Fibroblast of skin of right quadriceps (primary cell): ENCODE measurements at places on chromosomes 16 and 17.

DNA sequence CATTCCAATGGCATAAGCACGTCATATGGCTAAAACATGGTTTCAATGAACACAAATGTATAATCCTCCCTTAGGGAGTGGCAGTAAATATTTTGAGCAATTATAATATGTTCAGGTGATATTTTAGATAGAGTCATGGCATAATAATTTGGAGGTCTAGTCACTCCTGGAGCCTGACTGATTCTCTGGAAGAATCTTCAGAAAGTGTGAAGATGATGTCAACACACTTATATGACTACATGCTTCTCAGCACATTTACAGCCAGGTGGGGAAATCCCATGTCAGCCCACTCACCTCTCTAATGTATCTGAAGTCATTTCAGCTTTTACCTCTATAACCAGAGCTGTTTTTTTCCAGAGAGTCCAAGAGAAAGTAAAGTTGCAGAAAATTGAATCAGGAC, 474.8 kb downstream of the SHISA9 start:
- DNase-seq: no peak

GRCh38 chr16:27154705-27155521, 48.4 kb upstream of the KDM8 start:
- peak; percentile 29 for DNase-seq

- no peak for DNase-seq
Observed at GRCh38 chr17:41939693-41940090, 9.3 kb downstream of the ODAD4 start.

GRCh38 chr17:64771980-64772844, 110.1 kb upstream of the SMURF2 start:
- DNase-seq: no peak

GRCh38 chr17:15269780-15270089, 4.6 kb upstream of the PMP22 start:
- no peak for DNase-seq

- DNase-seq: no peak
Observed at GRCh38 chr16:87550495-87550961, 51.8 kb upstream of the JPH3 start.

- no peak for DNase-seq
Observed at GRCh38 chr17:66689221-66689620, 145.7 kb upstream of the CACNG5 start.

DNA sequence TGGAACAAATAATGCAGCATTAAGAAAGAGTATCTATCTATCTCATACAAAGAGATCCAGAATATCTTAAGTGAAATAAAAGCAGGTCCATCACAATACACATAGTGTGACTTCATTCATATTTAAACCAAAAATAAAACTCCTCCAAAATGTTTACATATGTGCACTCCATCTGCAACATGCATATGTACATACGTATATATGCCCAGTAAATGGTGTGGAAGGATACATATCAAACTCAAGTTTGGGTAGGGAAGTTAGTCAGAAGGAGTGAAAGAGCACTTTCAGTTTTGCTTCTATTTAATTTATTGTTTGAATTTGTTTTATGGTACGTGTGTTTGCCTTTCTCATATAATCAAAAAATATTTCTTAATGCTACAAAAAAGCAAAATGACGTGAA, 12.0 kb upstream of the ADAT1 start:
- DNase-seq: no peak

DNA sequence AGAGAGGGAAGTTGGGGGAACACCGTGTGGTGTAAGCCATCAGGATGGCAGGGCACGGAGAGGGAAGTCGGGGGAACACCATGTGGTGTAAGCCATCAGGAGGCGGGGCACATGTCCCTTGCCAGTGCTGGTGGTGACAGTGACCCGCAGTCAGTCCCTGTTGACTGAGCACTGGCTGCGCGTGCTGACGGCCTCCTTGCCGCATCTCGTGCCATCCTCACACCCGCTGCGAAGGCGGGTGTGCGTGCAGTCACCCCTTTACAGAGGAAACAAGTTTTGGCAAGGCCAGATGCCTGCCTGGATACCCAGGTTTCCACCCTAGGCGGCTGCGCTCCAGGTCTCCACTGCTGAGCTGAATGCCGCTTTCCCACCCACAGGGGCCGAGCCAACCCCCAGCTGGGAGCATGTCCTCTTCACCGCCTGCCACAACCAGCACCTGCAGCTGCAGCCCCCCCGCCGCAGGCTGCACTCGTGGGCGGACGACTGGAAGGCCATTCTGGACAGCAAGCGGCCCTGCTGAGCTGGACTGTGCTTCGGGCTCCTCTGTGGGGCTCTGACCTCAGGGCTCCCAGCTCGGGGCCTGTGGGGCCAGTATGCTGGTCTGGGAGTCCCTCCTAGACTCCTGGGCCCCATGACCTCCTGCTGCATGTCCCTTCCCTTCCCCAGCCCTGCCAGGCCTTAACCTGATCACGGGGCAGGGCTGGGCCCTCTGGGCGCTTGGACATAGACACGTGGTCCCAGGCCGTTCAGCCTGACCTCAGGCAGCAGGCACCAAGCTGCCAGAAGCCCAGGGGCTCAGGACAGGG, 43.5 kb downstream of the NT5M start:
- no peak for DNase-seq

- no peak for DNase-seq
Observed at GRCh38 chr16:70709457-70709856, 23.6 kb upstream of the MTSS2 start.

DNA sequence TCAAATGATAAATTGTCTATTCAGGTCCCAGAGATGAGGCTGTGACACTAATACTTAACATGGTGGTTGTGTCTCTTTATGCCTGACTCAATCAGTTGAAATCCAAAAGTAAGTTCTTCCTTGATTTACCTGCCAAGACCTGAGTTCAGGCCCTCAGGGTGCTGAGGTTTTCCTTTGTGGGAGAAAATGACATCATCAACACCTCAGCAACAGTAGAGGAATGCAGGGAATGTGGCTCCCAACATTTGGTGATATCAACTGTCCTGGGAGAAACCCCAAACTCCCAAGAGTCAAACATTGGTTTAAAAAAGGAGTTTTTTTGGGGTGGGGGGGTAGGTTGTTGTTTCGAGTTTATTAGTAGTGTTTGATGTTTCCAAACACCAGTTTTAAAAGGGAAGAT, 14.7 kb downstream of the RNF43 start:
- peak; percentile 55 for DNase-seq

GRCh38 chr17:73196500-73196899, 3.6 kb downstream of the COG1 start:
- peak; percentile 23 for DNase-seq

GRCh38 chr17:50687200-50688066, 20.3 kb downstream of the ANKRD40 start:
- no peak for DNase-seq

GRCh38 chr17:28427371-28427770, 21.4 kb upstream of the SLC46A1 start:
- DNase-seq: peak; percentile 28

GRCh38 chr17:11293480-11293879, 52.5 kb downstream of the SHISA6 start:
- DNase-seq: no peak

DNA sequence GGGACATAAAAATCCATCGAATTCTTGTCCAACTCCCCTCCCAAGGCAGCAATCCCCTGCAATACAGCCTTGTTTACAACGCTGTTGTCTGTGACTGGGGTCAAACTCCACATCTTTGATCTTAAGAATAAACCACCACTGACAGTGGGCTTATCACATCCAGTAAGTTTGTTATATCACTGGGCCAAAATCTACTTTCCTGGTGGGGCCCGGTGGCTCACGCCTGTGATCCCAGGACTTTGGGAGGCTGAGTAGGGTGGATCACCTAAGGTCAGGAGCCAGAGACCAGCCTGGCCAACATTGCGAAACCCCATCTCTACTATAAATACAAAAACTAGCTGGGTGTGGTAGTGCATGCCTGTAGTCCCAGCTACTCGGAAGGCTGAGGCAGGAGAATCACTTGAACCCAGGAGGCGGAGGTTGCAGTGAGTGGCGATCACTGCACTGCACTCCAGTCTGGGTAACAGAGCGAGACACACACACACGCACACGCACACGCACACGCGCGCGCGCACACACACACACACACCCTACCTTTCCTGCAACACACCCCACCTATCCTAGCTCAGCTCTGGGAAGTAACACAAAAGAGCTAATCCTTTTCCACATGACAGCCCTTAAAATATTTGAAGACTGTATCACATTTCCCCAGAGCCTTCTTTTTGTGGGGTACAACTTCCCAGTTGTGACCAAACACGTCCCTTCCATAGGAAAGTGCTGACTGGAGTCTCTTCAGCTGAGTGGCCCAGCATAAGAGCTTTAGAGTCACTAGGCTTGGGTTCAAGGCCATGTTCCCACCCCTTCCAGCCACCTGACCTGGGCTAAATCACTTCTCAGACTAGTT, 20.9 kb upstream of the ABCC1 start:
- no peak for DNase-seq

DNA sequence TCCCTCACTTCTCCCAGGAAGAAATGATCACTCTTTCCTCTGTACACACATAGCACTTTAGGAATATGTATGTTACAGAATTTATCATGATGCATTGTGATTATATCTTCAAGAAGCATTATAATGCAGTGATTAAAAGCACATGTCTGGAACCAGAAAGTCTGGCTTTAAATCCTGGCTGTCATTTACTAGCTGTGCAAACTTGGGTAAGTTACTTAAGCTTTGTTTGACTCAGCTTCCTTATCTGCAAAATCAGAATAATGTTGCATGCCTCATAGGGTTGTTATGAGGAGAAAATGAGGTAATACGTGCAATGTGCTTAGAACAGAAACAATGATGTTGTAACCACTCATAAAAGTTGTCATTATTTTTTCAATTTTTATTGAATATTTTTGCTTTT, 156.3 kb upstream of the ZKSCAN2 start:
- peak; percentile 7 for DNase-seq

DNA sequence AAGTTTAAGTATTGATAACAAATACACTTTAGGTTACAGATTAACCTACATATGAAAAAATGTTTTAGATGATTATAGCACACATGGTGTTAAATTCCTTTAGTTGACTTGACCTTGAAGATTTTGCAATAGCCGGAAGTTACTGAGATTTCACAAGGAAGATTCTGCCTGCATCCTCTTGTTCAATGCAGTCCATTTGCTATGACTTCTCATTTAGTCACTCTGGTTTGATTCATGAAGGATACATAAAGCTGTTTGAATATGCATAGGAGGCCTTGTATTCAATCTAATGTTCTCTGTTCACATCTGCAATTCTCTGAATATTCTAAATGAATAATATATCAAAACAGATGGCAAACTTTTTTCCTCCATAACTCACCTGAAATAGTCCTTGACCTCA, 870.2 kb upstream of the GOT2 start:
- peak; percentile 51 for DNase-seq

GRCh38 chr16:28309811-28310311, 17.5 kb downstream of the SBK1 start:
- DNase-seq: no peak

GRCh38 chr16:86100205-86101136, 201.5 kb downstream of the IRF8 start:
- DNase-seq: peak; percentile 62

DNA sequence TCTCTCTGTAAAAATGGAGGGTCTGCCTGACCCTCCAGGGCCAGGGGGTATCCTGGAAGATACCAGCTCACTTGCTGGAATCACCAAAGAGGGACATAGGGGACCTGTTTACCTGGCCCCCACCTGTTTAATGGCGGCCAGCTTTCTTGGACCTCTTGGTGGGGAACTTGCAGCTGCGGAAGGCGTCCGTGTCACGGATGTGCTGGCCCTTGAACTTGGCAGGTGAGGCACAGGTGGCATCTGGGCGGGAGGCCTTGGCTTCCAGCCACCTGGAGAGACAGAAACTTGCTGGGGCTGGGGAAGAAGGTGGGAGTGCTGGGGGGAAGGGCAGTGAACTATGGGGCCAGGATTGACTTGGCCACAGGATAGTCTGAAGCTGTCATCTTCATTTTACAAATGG, 3.5 kb downstream of the CHAD start:
- no peak for DNase-seq

- no peak for DNase-seq
Observed at GRCh38 chr17:6870841-6871240, 39.3 kb upstream of the TEKT1 start.

DNA sequence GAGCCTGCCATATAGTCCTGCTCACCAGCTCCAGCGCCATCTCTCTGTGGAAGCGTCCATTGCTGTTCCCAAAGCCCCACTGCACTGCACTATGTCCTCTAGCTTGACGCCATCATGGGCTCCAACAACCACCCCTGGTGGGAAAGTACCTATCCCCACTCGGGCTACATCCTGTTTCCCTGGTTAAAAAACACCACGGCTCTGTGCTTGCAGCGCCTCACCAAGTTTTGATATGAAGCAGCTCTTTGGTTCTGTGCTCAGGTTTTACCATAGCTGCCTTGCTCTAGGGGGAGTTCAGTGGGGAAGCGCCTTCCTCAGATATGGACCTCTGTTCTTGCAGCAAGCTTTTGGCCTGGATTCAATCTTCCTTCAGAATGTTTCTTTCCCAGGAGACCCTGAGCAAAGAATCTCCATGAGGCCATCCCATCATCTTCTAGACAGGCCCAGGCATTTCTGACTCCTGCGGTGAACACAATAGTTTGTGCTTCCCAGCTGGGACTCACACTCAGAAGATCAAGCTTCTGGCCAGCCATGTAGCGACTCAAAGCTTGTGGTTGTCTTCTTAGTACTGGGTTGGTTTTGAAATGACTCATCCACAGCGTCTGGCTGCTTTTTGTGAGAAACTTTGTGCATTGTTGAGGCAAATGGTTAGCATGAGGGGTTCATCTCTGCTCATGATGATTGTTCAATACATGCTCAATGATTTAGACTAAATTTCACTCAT, 39.5 kb downstream of the DYNLRB2 start:
- DNase-seq: peak; percentile 78

- peak; percentile 34 for DNase-seq
Observed at GRCh38 chr17:75346906-75347305, 57.7 kb upstream of the SLC25A19 start.

- DNase-seq: no peak
Observed at GRCh38 chr17:80611816-80612215, 67.2 kb downstream of the RPTOR start.

DNA sequence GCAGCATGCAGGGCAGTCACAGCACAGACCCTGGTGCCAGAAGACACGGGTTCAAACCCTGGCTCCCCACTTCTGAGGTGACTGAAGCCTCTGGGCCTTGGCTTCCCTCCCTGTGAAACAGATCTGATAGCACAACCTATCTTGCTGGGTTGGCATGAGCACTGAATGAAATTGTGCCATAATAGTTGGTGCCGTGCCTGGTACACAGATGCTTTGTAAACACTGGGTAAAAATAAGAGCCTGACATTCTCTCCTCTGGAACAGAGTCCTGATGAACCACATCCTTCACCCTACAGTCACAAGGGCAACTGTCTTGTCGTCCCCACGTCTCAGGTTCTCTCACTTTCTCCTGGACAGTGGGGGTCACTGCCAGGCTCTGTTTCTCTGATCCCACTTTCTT, 35.7 kb downstream of the NOS2 start:
- no peak for DNase-seq
